ENCODE measurements at places on chromosomes 1 and 21.

DNA sequence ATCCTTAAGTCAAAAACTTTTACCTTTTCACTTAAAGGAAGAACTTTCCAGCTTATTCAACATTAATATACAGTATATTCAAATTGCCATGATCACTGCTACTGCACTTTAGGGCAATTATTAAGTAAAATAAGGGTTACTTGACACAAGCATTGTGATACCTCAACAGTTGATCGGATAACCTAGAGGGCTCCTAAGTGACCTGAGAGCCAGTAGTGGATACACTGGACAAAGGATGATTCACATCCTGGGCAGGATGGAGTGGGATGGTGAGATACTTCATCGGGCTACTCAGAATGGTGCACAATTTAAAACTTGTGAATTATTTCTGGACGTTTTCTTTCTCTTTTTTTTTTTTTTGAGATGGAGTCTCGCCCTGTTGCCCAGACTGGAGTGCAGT lies 54.5 kb upstream of the PPM1J start:
- no peak for DNase-seq

- DNase-seq = no peak
Observed at GRCh38 chr1:223487887-223488259, 94.7 kb downstream of the CCDC185 start.

DNA sequence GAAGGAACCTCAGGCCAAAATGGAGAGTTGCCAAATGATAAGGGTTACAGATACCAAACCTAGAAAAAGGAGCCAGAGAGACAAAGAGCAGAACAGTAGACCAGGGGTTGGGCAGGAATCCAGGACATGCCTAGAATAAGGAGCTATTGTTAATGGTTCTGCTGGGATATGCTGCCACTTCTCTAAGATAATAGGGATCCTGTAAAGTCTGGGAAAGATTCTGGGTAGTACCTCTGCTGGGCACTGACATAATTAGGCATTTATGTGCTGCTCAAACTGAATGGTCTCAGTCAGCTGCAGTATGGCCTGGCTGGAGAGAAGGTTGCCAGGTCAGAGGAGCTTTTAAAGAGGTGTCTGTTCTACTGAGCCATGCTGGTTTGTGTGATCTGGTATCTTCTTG lies 19.9 kb upstream of the NRIP1 start:
- no peak for DNase-seq

DNA sequence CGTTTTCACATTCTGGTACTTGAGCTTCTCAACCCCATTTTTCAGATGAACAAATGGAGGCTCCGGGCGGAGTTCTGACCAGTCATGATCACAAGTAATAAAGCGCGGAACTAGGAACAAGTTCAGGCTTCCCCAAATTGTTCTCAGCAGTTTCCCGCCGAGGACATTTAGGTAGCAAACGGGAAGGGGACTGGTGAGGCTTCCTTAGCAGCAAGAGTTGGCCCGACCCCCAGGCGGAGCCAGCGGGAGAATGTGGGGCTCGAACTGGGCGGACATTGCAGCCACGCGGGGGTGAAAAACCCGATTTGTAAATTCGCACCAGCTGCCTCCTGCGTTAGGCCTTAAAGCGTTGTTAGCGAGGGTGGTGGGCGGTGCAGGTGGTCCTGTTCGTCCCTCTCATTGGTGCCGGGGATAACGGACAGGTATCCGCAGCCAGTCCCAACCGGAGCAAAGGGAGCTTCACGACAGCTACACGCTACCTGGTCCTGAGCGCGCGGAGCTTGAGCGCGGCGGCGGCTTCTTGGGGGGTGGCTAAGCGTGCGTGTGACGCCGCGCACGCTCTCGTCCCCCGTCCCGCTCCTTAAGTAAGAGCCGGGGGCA lies 15.3 kb downstream of the SEMA6C start:
- DNase-seq = no peak

- DNase-seq = no peak
Observed at GRCh38 chr21:35905963-35906345, 154.4 kb downstream of the SETD4 start.

GRCh38 chr1:64240206-64240605 lies 36.8 kb downstream of the UBE2U start:
- no peak for DNase-seq

GRCh38 chr1:208141610-208142192 lies 102.5 kb downstream of the PLXNA2 start:
- DNase-seq = no peak

- no peak for DNase-seq
Observed at GRCh38 chr1:36851595-36851994, 182.7 kb downstream of the GRIK3 start.

- peak; percentile 14 for DNase-seq
Observed at GRCh38 chr1:180157576-180158057, 2.9 kb downstream of the QSOX1 start.

- DNase-seq = no peak
Observed at GRCh38 chr1:15345705-15346345, 63.9 kb upstream of the EFHD2 start.

- DNase-seq = no peak
Observed at GRCh38 chr1:241964550-241965282, 7.1 kb downstream of the BECN2 start.

GRCh38 chr1:156839426-156840109 lies 19.3 kb downstream of the INSRR start:
- DNase-seq = no peak

DNA sequence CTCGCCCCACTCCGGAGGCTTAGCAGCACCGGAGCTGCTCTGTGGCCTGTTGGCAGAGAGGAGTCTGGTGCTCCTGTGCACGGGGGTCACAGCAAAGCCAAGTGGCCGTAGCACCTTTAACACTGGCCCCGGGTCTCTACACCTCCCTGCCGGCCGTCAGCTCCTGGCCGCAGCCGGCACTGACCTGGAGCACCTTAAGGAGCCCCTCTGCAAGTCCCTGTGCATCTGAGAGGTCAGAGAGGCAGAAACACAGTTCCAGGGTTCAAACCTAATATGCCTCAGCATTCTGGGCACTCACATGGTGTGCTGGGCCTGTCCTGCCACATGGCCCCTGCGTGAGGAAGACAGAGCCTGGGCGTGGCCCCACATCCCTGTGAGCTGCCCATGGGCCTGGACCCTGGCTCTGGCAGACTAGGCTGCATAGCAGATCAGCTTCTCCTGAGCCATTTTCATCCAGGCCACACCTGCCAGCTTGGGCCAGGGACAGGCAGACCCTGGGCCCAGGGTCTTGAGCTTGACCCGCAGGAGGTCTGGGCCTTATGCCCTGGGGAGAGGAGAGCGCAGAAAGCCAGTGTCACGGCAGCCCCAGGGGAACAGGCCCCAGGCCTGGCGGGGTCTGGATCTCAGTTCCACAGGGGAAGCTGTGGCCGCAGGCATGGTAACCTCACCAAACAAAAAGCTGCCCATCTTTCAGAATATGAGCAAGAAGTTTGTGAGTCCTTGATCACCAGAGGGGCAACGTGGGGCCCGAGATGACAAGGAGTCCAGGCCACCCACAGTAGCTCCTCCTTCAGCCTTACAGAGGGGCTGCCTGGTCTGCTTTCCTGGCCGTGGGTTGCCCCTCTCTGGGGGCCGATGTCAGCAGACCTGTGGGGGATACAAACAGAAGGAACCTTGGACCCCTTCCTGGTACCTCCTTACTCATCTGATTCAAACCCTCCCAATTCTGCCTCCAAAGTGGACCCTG lies 146.0 kb upstream of the COL6A1 start:
- no peak for DNase-seq

DNA sequence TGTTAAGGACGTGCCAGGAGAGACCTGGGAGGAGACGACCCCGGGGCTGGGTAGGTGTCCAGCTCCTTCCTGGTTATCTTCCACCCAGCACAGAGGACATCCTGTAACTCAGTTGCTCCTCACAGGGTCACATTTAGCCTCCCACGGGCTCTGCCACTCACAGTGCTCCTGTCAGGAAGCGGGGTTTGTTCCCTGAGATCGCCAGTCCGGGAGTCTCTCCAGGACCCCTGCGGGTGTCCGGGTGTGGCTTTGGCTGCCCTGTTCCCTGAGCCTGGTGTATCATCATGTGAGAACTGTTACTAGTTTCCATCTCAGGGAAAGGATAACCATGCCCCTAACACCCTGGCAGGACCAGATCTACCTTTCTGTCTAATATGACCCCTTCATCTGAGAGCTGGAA lies 158.2 kb upstream of the RUNX1 start:
- no peak for DNase-seq

GRCh38 chr1:191152776-191153175 lies 675.1 kb upstream of the BRINP3 start:
- no peak for DNase-seq

- DNase-seq = no peak
Observed at GRCh38 chr1:162074276-162075005, 5.0 kb downstream of the NOS1AP start.

DNA sequence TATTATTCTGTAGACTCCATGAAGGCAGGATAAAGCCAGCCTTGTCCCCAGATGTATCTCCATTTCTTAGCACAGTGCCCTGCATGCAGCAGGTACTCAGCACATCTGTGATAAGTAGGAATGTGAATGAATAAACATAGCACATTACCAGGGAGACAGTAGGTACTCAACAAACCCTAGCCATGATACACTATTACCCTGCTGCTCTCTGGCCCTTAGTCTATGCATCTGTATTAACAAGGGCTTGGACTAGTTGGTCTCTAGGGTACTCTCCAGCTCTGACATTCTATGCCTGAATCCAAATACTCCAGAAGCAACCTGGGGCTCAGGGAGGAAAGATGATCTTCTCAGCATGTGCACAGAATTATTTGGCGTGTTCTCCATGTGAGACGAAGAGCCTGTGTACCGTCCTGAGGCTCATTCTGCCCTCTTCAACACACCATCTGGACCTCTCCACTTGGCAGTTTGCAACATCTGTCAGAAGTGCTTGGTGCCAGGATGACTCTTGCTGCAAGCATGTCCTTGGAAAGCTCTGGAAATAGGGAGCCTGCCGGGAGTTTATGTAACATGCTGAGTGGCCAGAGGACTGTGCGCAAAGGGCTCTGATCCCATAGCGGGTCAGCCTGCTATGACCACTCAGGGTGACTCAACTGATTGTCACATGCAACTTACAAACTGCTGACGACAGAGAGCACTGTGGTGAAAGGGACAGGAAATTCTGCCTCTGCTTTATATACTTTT lies 228.2 kb upstream of the USP24 start:
- DNase-seq = no peak

DNA sequence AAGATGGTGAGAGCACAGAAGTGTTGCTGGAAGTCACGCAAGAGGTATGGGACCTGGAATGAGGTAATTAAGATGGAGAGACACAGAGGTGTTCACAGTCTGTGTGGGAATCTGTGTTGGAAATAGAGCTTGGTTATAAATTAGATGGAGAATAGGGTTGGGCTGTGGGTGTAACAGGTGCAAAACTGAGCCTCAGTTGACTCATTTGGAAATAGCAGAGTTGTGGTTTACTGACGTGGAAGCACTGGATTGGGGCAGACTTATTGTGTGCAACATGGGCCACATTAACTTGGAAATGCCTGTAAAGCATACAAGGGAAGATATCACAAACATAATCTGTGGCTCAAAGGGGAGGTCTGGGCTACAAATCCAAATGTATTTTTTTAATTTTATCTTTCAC lies 13.0 kb downstream of the CAMSAP2 start:
- no peak for DNase-seq

DNA sequence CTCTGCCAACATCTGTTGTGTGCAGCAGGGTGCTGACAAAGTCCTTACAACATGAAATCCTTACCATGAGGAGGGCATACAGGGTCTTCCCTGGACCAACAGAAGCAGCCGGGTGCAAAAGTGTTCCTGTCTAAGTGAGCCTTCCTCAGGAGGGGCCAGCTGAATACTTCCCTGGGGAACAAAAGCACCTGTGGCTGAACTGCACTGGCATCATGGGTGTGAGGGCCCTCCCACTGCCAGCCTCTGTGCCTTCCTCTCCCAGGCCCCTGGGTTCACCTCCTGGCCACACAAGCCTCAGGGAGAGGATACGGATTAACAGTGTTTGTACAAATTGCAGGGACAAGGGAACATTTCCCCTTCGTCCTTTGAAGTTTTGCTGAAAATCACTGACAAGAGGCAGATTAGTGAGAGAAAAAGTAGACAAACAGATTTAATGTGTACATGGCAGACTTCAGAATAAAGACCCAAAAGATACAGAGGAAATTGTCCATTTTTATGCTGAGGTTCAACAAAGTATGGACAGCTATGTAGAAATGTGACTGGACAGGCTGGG lies 91.0 kb upstream of the PPM1J start:
- DNase-seq = no peak

GRCh38 chr1:16243215-16243610 lies 6.2 kb upstream of the CPLANE2 start:
- DNase-seq = no peak

GRCh38 chr1:156114919-156115513 lies 505 bp downstream of the LMNA start:
- no peak for DNase-seq

GRCh38 chr1:115310581-115311473 lies 27.2 kb downstream of the NGF start:
- no peak for DNase-seq

GRCh38 chr1:93841771-93842170 lies 37.2 kb downstream of the DNTTIP2 start:
- DNase-seq = no peak

DNA sequence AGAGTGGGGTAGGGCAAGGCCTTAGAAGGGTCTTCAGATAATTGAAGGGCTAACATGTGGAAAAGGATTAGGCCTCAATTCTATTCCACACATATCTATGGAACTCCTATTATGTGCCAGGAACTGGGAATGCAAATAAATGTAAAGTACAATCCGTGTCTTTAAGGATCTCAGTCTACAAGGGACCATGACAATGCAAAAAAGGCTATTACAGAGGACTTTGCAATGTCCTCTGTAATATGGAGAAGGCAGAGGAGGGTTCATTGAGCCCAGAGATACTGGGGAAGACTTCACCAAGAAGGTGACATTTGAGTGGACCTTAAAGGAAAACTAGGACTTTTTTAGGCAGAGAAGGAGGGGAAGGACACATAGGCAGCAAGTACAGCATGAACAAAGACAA lies 4.5 kb upstream of the SCMH1 start:
- no peak for DNase-seq

DNA sequence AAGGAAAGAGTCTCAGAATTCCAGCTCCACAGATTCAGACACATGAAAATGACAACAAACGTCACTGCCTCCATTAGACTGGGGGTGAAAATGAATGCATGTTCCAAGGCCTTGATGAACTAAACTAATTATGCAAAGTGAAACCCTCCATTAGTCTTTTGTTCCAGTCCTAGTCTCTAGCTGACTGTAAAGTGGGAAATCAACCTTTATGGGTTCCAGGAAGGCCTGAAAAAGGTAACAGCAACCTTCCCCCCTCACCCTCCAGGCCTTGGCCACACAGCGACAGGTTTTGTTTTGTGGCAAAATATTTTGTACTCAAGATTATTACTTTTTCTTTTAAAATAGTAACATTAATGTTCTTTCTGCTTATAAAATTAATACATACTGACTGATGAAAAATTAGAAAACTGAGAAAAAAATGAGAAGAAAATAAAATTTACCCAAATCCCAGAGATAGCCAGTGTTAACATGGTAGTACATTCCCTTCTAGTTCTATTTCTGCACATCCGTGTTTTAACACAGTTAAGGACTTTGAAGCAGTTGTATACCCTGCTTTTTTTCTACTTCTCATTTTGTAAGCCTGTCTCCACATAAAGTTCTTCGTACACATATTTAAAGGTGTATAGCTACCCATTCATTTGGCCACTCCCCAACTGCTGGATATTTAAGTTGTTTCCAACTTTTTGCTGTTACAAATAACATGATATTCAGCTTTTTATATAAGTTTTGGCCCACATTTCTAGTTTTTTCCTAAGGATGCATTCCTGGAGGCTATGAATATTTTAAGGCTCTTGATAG lies 60.9 kb downstream of the CD2 start:
- DNase-seq = no peak
